Esophagus muscularis mucosa (tissue), 4 donors: ENCODE measurements at places on chromosomes 6 and 20. TPM values are rescaled to one million over a fixed set of nuclear protein-coding genes. Genes with fewer than 3 reads are reported as not detected.

The GSTA1 gene
- not detected for total RNA-seq

The JPH2 gene
- 441 TPM for total RNA-seq

GRCh38 chr20:7497985-7498384, 442.3 kb downstream of the HAO1 start:
- no peak overlapping the region for H3K27ac ChIP-seq
- no peaks in the 10 kb centered on the region for H3K4me1 ChIP-seq
- no peaks in the 10 kb centered on the region for H3K27me3 ChIP-seq
- no peak for DNase-seq
- no peak overlapping the region for H3K4me3 ChIP-seq

- H3K4me3 ChIP-seq, result no peak overlapping the region
- peaks cover 25% of the 10 kb centered on the region for H3K4me1 ChIP-seq
Observed at GRCh38 chr6:139602577-139602976, 228.1 kb upstream of the CITED2 start.

DNA sequence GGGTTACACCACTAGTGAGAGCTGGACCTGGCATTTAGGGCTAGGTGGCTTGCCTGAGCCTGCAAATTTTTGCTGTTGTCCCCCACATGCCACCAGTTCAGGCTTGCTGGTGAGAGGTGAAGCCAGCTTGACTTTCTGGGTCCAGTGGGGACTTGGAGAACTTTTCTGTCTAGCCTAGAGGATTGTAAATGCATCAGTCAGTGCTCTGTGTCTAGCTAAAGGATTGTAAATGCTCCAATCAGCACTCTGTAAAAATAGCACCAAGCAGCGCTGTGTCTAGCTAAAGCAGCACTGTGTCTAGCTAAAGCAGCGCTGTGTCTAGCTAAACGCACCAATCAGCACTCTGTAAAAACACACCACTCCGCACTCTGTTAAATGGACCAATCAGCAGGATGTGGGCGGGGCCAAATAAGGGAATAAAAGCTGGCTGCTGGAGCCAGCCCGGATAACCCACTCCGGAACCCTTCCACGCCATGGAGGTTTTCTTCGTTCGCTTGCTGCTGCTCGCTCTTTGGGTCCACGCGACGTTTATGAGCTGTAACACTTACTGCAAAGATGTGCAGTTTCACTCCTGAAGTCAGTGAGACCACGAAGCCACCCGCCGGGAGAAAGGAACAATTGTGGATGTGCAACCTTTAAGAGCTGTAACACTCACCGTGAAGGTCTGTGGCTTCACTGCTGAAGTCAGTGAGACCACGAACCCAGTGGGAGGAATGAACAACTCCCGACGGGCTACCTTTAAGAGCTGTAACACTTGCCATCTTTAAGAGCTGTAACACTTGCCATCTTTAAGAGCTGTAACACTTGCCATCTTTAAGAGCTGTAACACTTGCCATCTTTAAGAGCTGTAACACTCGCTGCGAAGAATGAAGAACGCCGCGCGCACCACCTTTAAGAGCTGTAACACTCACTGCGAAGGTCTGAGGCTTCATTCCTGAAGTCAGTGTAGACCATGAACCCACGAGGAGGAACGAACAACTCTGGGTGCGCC, 27.3 kb downstream of the GMPR start:
- peaks cover 16% of the 10 kb centered on the region for H3K36me3 ChIP-seq
- H3K4me3 ChIP-seq, result no peak overlapping the region
- no peaks in the 10 kb centered on the region for H3K4me1 ChIP-seq
- no peak for DNase-seq
- H3K27me3 ChIP-seq, result no peaks in the 10 kb centered on the region
- H3K27ac ChIP-seq, result no peak overlapping the region

DNA sequence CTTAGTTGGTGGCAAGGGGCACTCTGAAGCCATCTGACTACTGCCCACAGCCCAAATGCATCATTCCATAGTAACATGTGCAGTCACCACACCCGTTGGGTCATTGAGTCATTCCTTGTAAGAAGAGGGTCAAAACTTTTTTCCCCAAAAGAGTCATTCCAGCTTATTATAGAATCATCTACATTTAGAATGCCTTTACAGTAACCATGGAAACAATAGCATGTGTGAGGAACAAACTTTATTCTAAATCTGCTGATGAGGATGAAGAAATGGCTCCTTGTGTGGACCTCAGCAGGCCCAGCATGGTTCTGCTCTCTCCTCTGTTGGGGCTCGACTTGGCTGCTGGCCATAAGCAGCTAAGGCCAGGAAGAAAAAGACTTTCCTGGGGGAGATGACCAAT, 111.2 kb upstream of the PTPRT start:
- DNase-seq, result no peak
- no peak overlapping the region for H3K4me3 ChIP-seq
- no peaks in the 10 kb centered on the region for H3K27me3 ChIP-seq
- H3K27ac ChIP-seq, result no peak overlapping the region
- no peaks in the 10 kb centered on the region for H3K36me3 ChIP-seq

DNA sequence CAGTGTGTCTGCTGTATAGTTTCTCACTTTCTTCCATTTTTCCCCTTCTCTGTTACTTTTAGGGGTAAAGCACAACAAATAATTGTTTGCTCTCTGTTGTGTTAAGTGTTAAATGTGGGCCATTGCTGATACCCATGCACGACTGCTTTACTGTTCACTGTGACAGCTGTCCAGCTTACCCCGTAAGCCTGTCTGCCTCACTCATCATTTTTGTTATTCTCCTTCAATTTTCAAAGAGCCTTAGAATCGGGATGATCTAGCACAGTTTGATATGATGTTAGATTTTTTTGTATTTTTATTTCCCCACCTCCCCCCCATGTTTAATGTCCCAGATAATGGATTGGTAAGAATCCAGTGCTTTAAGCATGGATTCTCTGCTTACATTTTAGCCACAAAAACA, 41.2 kb upstream of the MLIP start:
- no peaks in the 10 kb centered on the region for H3K27me3 ChIP-seq
- peaks cover 24% of the 10 kb centered on the region for H3K4me1 ChIP-seq

- no peaks in the 10 kb centered on the region for H3K27me3 ChIP-seq
- no peak overlapping the region for H3K27ac ChIP-seq
- no peak overlapping the region for H3K4me3 ChIP-seq
- peaks cover 14% of the 10 kb centered on the region for H3K4me1 ChIP-seq
- no peak for DNase-seq
Observed at GRCh38 chr6:143621876-143622605, 55.7 kb upstream of the PHACTR2 start.

DNA sequence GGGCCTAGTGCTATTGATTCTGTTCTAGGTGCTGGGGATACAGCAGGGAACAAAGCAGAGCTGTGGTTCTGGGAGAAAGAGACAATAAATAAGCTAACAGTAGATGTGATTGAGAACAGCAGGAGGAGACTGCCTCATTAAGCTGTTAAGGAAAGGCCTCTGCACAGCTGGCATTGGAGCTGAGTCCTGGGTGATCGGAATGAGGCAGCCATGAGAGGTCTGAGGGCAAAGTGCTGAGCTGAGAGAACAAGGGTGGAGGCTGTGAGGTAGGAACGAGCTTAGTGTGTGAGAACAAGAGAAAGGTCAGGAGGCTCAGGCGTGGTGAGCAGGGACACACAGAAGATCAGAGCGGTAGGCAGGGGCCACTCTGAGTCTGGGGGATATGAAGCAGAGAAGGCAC, 18.3 kb downstream of the DDX27 start:
- H3K36me3 ChIP-seq, result peaks cover 95% of the 10 kb centered on the region
- no peak overlapping the region for H3K27ac ChIP-seq
- no peaks in the 10 kb centered on the region for H3K4me1 ChIP-seq
- no peaks in the 10 kb centered on the region for H3K27me3 ChIP-seq
- no peak overlapping the region for H3K4me3 ChIP-seq

DNA sequence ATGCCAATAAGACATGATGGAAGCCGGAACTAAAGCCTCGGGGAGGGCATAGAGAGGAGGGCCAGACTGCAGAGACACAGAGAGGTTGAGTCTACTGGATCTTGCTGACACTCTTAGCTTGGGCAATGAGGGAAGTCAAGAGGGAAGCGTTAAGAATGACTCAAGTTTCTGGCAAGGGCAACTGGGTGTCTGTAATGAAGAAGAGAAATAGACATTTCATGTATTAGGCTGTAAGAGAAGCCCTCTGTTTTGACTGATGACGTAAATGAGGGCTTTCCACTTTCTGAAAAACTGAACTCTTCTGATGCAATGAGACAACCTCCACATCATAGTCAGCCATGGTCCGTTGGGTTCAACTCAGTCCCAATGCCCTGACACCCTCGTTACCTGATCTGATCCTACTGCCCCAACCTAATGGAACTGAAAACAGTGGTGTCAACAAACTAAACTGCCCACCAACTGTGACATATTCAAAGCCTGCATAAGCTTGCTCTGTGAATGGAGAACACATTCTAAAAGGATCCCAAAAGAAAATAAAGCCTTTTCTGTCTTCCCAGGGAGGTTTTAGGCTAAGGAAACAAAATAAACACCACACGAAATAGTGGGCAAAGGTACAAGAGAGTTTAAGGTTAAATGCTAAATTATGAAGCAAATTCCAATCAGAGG, 45.8 kb upstream of the PNRC1 start:
- peak overlapping the region; percentile 92 for H3K27ac ChIP-seq
- H3K36me3 ChIP-seq, result no peaks in the 10 kb centered on the region
- peak overlapping the region; percentile 23 for H3K4me3 ChIP-seq
- DNase-seq, result no peak
- H3K27me3 ChIP-seq, result no peaks in the 10 kb centered on the region
- peaks cover 44% of the 10 kb centered on the region for H3K4me1 ChIP-seq

DNA sequence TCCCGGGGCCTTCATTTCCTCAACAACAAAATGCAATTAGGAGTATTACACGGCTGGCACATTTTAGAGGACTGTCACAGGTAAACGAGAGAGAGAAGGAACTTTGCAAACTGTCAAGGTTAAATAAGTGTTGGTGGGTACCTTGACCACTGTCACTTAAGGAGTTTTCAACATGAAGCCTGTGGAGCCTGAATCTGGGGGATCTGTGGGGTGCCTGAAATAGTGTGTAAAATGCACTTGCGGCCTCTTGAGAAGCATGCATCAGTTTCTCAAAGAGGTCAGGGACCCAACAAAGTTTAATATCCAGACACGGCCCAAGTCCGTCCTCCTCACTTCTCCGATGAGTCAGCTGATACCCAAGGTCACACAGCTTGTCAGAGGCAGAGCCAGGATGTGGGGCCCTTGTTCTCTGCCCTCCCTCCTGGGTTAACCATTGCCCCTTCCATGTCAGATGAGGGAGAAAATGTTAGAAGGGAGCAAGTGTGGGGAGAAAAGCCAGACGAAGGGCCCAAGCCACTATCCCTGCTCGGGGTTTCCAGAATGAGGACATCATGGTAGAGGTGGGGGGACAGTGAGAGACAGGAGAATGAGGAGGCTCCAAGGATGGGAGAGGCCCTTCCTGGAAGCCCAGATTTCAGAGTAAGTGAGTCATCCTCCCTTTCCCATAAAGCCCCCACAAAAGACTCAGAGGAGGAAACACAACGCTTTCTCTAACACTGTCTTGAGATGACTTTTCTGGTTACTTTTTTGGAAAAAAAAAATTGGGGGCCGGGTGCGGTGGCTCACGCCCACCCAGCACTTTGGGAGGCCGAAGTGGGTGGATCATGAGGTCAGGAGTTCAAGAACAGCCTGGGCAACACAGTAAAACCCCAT, 42.2 kb downstream of the C6orf132 start:
- DNase-seq, result no peak
- H3K4me1 ChIP-seq, result peaks cover 18% of the 10 kb centered on the region
- peak overlapping the region; percentile 32 for H3K27ac ChIP-seq

DNA sequence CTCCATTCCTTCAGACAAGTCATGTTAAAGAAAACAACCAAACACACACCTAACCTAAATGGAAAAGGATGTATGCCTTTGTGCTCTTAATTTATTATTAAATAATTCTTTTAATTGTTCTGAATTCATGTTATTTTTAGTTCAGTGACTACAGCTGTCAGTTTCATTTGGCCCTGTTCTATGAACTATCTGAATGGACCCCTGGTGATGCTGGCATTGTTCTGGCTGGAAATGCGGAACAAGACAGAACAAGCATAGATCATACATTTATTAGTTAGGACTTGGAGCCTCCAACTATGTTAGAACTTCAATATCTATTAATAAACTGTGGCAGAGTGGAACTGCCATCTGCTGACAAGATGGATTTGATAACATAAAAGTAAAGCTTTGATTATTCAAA, 5.7 kb downstream of the MAP3K7 start:
- peaks cover 43% of the 10 kb centered on the region for H3K4me1 ChIP-seq
- no peak for DNase-seq
- H3K27ac ChIP-seq, result no peak overlapping the region

GRCh38 chr20:9516234-9516871, 2.0 kb downstream of the LAMP5 start:
- peaks cover 29% of the 10 kb centered on the region for H3K4me1 ChIP-seq
- DNase-seq, result peak; percentile 88
- H3K4me3 ChIP-seq, result peak overlapping the region; percentile 35
- no peaks in the 10 kb centered on the region for H3K36me3 ChIP-seq
- H3K27me3 ChIP-seq, result no peaks in the 10 kb centered on the region

GRCh38 chr6:162226803-162227202, 500.8 kb downstream of the PRKN start:
- no peaks in the 10 kb centered on the region for H3K4me1 ChIP-seq
- H3K36me3 ChIP-seq, result no peaks in the 10 kb centered on the region
- DNase-seq, result no peak
- H3K4me3 ChIP-seq, result no peak overlapping the region

DNA sequence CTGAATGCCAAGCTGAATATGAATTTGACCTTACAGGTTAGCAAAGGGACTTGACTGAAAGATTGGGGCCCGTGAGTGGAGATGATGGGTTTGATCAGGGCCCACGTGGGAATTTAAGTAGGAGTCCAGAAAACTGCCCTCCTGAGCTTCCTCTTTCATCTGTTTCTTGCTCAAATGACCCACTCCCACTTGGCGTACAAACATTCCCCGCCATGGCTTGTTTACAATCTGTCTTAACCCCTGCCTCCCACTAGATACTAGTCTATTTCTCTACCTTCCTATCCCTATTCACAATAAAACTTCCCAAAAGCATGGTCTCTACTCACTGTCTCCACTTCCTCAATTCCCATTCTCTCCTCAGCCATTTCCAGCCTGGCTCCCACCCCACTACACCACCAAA, 9.4 kb downstream of the MMP9 start:
- peaks cover 46% of the 10 kb centered on the region for H3K27me3 ChIP-seq
- DNase-seq, result no peak
- H3K27ac ChIP-seq, result no peak overlapping the region
- no peaks in the 10 kb centered on the region for H3K36me3 ChIP-seq
